ENCODE measurements at places on chromosomes 2 and 18. TPM values are rescaled to one million over a fixed set of nuclear protein-coding genes. Genes with fewer than 3 reads are reported as not detected.

The MYOM1 gene
- 1.5 TPM for total RNA-seq

The SLC4A3 gene
- 0.16 TPM for total RNA-seq

The POTEJ gene
- not detected for total RNA-seq

The CDH7 gene
- not detected for total RNA-seq

The CAPN14 gene
- total RNA-seq = 0.20 TPM

The ZNF385B gene
- not detected for total RNA-seq

The RAPH1 gene
- total RNA-seq = 4.3 TPM

DNA sequence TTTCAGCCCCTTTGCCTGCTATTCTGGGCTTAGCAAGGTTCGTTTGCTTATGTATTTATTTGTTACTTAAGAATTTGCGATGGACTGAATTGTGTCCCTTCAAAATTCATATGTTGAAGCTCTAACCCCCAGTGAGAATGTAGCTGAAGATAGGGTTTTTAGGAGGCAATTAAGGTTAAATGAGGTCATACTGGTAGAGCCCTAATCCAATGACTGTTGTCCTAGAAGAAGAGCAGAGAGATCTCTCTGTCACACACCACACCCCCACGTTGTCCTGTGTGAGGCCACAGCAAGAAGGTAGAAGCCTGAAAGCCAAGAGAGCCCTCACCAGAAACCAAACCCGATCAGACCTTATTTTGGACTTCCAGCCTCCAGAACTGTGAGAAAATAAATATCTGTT, 66.7 kb downstream of the KIAA1328 start:
- DNase-seq = no peak

- DNase-seq = no peak
Observed at GRCh38 chr2:27092696-27093429, 6.3 kb downstream of the KHK start.

- DNase-seq = no peak
Observed at GRCh38 chr18:49843778-49844625, 30.7 kb upstream of the ACAA2 start.

- DNase-seq = no peak
Observed at GRCh38 chr2:75361486-75361885, 162.2 kb upstream of the TACR1 start.

GRCh38 chr2:169961911-169962310, 134.7 kb downstream of the UBR3 start:
- no peak for DNase-seq

- DNase-seq = peak; percentile 67
Observed at GRCh38 chr2:28624793-28625701, 126.6 kb upstream of the PPP1CB start.

GRCh38 chr2:164967781-164968228, 12.5 kb upstream of the SLC38A11 start:
- DNase-seq = no peak

DNA sequence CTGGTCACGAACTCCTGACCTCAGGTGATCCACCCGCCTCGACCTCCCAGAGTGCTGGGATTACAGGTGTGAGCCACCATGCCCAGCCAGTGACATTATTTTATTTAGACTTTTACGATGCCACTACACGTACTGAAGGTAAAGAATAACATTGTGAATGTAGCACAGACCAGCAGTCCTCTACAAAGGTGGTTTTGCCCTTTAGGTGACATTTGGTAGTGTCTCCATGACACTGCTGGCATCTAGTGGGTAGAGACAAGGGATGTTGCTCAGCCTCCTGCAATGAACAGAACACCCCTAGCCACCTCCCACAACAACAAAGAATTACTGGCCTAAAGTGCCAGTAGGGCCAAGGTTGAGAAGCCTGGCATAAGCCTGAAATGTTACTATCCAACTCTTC, 69.5 kb downstream of the MYOM1 start:
- no peak for DNase-seq

DNA sequence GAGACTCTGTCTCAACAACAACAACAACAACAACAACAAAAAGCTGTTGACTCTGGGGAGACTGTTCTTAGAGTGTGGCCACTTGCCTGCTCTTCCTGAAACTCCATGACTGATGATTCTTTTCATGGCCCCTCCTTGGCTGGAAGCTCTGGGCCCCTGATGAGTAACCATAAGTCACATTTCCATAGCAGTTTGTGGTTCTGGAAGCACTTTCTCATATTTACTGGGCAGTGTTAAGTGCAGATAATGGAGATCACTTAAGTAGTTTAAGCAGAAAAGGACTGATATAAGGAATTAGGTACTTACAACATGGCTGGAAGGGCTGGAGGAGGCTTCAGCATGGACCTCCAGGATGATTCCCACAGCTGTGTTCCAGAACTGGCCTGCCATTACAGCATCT, 147.3 kb upstream of the DLX2 start:
- DNase-seq = no peak

GRCh38 chr18:9825571-9826073, 60.2 kb upstream of the TXNDC2 start:
- DNase-seq = no peak

GRCh38 chr18:70044632-70045031, 97.0 kb upstream of the CD226 start:
- DNase-seq = no peak

- DNase-seq = no peak
Observed at GRCh38 chr2:43274721-43275120, 48.3 kb upstream of the ZFP36L2 start.

DNA sequence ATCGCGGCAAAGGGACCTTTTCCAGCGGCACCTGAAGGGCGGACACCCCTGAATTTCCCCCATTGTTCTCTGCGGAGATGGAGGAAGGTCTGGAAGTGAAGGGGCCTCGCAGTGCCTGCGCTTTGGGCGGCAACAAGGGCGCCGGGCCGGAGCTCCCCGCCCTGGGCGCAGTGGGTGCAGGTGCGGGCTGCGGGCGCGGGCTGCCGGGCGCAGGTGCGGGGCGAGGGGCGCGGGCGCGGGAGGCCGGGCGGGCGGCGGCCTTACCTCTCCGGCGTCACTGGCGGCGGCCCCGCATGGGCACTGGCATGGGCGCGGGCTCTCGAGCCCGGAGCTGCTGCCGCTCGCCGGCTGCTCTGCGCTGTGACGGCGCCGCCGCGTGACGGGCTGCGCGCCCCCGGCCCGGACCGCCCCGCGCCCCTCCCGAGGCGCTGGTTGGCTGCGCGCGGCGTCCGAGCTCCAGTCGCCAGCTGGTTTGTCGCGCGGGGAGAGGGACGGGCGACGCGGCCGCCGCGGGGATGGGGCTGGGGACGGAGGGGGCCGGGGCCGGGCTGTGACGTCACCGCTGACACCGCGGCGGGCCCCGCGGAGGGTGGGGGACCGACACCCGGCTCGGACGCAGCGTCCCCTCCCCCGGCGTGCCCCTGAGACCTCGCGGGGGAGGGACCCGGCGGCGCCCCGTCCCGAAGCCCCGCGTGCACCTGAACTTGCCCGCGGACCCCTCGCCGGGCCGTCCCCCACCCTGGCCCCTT, at the start of gene KIF1A:
TSS of gene KIF1A (minus strand) at position 362 of the 749 bp plus-strand sequence. CDS start 22,467 bp downstream, outside the sequence.
- no peak for DNase-seq

DNA sequence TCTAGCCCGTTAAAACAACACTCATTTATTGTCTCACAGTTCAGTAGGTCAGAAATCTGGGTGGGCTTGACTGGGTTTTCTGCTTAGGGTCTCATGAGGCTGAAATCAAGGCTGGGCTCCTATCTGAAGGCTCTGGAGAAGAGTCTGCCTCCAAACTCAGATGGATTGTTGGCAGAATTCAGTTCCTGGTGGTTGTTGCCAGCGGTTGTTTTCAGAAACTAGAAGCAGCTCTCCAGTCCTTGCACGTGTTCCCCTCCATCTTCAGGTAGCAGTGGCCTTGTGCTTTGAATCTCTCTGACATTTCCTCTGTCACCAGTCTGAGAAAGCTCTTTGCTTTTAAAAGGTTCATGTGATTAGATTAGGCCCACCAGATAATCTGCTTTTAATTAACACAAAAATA, 20.1 kb upstream of the FN1 start:
- DNase-seq = no peak

DNA sequence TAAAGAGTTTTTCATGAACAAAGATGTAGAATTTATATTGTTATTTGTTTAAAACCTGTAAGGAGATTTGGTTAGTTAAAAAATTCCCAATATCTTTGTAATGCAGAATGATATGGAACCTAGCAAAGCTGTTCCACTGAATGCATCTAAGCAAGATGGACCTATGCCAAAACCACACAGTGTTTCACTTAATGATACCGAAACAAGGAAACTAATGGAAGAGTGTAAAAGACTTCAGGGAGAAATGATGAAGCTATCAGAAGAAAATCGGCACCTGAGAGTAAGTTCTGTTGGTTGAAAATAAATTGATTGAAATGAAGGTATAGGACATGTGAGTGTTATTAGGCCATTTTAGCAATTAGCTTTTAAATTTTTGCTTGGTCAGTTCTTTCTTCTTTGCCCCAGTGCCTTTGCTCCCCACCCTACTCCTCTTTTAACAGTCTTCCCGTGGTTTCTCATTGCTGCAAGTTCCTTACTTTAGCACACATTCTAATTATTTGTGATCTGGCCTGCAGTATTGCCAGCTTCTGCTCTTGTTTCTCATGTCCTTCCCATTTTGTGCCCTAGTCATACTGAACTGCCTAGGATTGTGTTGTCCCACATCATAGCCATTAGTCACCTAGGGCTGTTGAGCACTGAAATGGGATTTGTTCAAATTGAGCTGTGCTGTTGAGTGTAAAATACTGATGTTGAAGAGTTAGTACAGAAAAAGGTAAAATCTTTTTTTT, 36.6 kb downstream of the VAPA start:
- DNase-seq = no peak

GRCh38 chr2:43745457-43745856, 28.4 kb upstream of the DYNC2LI1 start:
- no peak for DNase-seq

GRCh38 chr18:27461957-27462356, 276.8 kb upstream of the CHST9 start:
- DNase-seq = no peak

DNA sequence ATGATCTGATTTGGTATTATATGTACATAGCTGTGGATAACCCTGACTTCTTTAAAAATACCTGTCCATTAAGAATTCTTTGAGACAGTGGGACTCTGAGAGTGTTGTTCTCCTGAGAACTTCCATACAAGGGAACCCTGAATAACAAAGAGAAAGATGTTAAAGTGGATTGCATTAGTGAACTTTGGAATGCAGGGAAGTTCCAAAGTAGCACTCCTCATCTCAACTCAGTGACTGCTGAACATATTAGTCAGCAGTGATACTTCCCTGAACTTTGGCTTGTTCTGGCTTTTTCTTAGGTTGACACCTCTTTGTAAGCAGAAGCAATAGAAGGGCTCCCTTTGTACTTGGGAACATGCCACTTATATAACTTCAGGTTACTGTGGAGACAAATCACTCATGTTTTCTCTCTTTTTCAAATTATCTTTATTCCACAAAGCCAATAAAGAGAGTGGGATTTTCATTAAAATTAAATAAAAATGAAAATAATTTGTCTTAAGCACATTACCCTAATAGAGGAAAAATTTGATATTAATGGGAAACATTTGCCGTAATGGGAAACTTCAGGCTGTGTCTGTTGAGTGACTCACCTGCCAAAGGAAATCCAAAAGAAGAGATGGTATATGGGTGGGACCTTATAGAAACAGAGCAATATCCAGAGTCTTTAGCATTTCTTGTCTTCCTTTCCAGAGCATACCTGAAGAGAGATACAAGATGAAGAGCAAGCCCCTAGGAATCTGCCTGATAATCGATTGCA, 33.3 kb downstream of the CFLAR start:
- no peak for DNase-seq

DNA sequence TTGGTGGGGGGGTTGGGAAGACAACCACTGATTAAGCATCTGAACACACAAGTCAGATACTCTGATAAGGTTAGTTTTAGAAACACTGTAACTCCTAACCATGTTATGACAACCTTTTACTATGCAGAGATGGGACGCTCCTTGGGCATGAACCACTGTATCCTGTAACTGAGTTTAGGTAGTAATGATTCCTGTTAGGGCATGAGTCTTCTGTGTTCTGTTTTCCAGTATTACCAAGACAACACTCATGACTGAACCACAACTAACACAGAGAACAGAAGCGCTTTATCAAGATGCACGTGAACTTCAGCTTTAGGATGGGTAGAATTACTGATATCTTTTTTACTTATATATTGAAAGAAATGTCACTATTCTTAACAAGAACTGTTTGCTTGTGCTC, 14.1 kb upstream of the CREB1 start:
- DNase-seq = no peak

DNA sequence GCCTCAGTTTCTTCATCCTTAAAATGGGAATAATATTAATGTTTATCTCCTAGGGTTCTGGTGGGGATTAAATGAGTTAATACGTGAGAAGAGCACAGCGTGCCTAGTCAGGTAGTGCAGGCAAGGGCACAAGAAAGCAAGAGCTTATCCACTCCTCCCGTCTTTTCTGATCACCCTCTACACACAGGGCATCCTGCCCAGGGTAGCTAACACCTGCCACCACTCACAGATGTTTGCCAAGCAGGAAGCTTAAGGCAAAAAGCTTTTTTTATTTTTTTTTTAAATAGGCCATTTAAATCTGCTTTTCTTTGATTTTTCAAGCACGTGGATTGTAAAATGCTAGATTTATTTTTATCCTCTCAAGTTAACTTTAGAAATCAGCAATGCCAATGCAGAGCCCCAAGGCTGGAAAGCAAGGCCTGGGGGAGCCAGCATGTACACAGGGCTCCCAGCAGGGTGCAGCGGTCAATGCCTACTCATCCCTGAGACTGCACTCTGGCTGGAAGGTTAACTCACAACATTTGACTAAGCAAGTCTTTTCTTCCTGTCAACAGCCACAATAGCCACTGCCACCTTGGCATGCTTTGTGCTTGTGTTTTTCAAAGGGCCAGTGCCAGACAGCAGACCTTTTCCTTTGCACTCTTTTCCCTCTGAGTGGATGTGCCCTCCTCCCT, 86.5 kb upstream of the ACAA2 start:
- DNase-seq = no peak

DNA sequence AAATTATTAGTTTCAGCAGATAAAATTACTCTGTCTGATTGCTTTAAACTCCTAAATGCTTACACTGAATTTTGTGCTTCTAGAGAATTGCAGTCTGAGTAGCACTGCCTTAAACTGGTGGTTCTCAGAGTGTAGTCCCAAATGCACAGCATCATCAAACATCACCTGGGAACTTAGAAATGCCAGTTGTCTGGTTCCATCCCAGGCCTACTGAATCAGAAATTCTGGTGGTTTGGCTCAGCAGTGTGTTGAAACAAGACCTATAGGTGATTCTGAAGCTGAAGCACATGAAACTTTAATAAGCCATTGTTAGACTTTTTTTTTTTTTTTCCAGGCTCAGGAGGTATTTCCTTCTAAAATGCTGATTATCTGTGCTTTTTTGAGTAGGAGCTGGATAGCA, 22.0 kb downstream of the EPC2 start:
- no peak for DNase-seq

DNA sequence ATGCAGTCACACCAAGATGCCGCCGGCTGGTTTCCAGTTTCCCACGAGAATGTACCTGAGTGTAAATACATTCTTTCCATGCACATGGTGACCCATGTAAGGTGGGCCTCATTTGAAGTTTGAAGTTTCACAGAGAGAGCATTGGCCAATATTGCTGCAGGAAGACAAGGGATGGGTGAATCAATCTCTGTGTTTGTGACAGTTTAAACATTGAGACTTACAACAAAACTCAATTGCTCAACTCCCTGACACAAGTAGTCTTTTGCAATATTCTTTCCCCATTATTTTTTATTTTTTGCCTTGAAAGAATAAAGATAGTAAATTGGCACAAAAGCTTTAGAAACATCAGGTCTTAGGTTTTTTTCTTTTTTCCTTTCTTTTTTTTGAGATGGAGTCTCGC, 5.1 kb downstream of the SERPINB2 start:
- no peak for DNase-seq

All from CD4-positive, alpha-beta T cell (primary cell).